Neuronal stem cell (in vitro differentiated cells): ENCODE measurements at places on chromosomes 13 and 19.

- no peak for DNase-seq
Observed at GRCh38 chr13:95480131-95480545, 72.4 kb upstream of the CLDN10 start.

DNA sequence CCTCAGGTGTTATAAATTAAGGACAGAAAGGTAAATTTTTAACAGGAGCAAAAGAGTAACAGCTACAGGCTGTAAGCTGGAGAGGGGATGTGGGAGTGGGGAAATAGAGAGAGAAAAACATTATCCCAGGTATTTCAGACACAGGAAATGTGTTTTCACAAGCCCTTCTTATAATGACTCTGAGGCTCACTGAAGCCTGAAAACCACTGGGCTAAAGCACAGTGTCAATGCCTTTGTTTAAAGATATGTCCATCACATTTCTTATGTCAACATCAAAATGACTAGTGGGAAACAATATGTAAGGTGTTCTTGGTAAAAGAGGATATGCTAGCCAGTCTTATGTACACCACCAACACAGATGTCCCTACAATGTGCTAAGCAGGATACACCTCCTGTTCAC lies 365.9 kb downstream of the FGF14 start:
- DNase-seq, result no peak

GRCh38 chr13:22967669-22968068 lies 213.1 kb upstream of the SGCG start:
- no peak for DNase-seq

- no peak for DNase-seq
Observed at GRCh38 chr13:93118081-93118615, 108.5 kb upstream of the GPC6 start.

- DNase-seq, result no peak
Observed at GRCh38 chr19:10784257-10784656, 51.8 kb downstream of the TMED1 start.

DNA sequence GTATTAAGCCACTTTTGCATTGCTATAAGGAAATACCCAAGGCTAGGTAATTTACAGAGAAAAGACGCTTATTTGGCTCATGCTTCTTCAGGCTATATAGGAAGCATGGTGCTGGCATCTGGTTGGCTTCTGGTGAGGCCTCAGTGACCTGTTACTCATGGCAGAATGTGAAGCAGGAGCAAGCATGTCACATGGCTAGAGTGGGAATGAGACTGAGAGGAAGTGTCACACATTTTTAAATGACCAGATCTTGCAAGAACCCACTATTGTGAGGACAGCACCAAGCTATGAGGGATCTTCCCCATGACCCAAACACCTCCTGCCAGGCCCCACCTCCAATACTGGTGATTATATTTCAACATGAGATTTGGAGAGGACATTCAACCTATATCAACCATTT lies 25.7 kb upstream of the IGFL4 start:
- no peak for DNase-seq

- no peak for DNase-seq
Observed at GRCh38 chr19:47190167-47190727, 40.8 kb downstream of the BBC3 start.

- DNase-seq, result no peak
Observed at GRCh38 chr19:55258476-55258827, 365 bp downstream of the PPP6R1 start.

- no peak for DNase-seq
Observed at GRCh38 chr19:44866664-44867063, 20.6 kb downstream of the NECTIN2 start.

GRCh38 chr13:110644892-110645521 lies 29.7 kb downstream of the NAXD start:
- peak; percentile 65 for DNase-seq

DNA sequence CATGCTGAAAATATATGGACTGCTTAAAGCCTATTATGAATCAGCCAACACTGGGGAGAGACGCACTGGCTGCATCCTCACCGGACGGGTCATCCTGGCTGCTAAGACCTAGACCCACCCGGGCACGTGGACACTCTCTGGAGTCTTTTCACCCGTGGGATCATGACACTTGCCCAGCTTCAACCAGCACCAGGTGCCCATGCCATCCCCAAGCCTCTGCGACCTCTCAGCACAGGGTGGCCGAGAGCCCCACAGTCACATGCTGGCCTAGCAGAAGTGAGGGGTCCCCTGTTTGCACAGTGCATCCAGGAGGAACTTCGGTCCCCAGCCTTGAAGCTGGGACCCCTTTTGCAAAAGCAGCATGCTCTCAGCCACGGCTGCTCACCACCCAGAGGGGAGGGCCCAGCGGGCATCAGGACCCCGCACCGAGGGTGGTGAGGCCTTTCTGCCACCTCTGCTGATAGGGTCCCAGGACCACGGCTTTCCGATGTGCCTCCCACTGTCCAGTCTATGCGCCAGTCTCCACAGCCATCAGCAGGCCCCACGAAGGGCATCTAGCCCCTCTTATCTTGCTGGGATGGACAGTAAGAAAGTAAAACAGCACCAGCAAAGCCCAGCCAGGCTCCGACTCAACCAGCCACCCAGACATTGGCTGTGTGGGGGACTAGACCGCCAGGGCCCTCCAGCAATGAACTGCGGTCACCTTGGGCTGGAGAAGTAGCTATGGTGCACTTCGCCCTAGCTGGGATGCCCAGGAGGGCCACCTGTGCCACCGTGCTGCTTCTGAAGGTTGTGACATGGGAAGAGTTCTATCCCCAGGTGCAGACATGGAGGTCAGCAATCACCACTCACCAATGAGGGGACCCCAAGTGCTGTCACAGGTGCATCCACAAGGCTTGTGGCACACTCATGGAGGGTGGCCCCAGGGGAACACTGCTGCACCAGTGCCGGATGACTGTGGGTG lies 73.1 kb downstream of the CEBPG start:
- no peak for DNase-seq

- no peak for DNase-seq
Observed at GRCh38 chr19:17112700-17113099, 37.1 kb downstream of the MYO9B start.

- no peak for DNase-seq
Observed at GRCh38 chr13:46926916-46927590, 30.2 kb upstream of the HTR2A start.

DNA sequence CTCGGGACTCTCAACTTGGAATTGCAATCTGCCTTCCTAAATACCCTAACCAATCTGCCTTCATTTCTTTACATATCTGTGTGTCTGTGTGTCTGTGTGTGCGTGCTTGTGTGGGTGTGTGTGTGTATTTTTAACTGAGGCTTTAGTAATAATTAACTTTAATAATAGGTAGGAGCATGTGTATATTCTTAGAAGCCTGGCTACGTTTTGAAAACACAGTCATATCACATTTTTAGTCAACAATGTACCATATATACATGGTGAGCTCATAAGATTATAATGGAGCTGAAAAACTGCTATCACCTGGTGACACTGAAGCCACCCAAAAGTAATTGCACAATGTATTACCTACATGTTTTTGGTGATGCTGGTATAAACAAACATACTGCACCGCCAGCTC lies 65.4 kb upstream of the ATXN8OS start:
- no peak for DNase-seq

GRCh38 chr13:30805603-30806011 lies 70.3 kb downstream of the ALOX5AP start:
- no peak for DNase-seq

DNA sequence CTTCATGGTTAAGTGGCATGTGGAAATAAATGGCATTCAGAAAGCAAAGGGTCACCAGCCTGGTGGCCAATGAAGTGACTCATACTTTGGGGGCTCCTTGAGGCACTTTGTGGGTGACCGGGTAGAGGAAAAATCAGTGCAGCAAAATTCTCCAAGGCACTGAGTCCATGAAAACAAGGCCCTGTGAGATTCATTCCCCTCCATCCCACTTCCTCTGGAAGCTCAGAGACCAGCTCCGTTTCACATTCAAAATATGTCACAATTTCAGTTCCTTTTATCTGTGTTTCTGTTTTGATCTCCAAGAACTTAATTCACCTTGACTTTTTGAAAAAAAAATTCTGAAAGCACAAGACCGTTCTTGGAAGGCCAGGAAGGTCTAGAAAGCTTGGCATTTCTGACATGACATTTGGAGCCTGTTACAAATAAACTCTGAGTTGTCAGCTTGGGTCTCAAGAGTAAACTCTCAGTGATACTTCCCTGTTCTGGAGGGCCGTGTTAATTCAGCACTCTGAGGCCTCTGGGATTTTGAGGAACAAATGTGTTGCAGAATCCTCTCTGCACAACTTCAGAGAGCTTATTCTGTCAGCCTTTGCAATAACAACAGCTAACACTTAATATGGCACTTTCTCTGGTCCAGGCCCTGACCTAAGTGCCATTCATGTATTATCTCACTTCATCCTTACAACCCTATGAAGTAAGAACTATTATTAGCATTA lies 6.8 kb downstream of the CYSLTR2 start:
- DNase-seq, result no peak

DNA sequence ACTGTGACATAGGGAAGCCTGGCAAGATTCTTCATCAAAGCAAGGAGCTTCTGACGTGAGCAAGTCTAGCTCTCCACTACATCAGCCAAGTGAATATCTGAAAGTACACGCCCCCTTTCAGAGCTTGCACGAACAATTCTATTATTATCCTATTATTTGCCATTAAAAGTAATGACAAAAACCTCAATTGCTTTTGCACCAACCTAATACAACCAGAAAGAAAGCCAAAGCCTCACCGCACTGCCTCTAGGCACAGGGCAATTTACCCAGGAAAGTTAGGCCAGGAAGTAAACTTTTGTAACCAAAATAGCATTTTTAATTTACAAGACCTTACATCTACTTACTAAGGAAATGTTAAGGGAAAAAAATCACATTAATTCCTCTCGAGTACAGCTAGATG lies 41.2 kb downstream of the LATS2 start:
- DNase-seq, result no peak

GRCh38 chr13:102369302-102369701 lies 32.5 kb downstream of the FGF14 start:
- no peak for DNase-seq

DNA sequence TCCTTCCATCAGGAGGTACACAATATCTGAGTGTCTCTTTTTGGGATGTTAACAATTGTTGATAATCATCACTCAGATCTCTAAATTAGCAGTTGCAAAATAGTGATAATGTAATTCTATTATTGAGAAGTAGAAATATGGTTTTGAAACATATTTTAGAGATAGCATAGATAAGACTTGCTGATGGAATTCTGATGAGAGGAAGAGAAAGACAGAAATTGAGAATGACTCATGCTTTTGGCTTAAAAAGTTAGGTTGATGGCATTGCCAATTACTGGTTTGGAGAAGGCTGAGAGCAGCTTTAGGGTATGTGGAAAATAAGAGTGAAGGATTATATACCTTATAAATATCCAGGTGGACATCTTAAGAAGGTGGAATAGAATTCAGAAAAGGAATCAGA lies 106.4 kb upstream of the EDNRB start:
- no peak for DNase-seq

- no peak for DNase-seq
Observed at GRCh38 chr13:97797553-97797952, 155.9 kb upstream of the IPO5 start.

- DNase-seq, result no peak
Observed at GRCh38 chr13:21831654-21832324, 160.9 kb downstream of the FGF9 start.

GRCh38 chr19:44499962-44500949 lies at the start of gene ZNF180:
Gene ZNF180, minus strand, starts transcription at chr19:44500522. Its CDS starts 3,188 bp downstream, at chr19:44497334.
- peak; percentile 98 for DNase-seq

GRCh38 chr19:40596608-40597328 lies 4.4 kb upstream of the LTBP4 start:
- no peak for DNase-seq

- DNase-seq, result no peak
Observed at GRCh38 chr13:60690604-60691003, 293.6 kb downstream of the TDRD3 start.

DNA sequence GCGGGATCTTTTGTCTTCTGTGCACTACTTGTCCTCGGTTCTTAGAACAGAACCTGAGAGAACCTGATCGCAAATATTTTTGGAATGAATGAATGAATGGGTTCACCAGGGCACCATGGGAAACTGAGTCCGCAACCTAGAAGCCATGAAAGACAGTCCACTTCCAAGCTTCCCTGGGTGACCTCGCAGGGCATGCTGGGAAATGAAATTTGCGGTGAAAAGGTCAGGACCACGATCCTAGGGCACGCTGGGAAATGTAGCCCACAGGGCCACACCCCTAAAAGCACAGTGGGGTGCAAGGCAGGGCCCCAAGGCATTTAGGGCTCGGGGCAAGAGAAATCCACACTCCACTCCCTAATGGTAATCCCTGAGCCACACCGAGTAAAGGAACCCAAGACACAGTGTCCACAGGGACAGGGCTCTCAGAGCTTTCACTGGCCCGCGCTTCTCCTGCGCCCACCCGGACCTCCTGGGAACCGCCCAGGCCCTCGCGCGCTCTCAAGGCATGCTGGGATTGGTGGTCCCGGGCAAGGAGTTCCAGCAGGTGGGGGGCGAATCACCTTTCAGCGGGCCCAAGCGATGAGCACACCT lies 1.1 kb upstream of the PPP1R12C start:
- DNase-seq, result peak; percentile 75

GRCh38 chr13:28753208-28753892 lies 34.6 kb upstream of the SLC46A3 start:
- DNase-seq, result no peak

- DNase-seq, result no peak
Observed at GRCh38 chr13:111575719-111576118, 255.3 kb downstream of the TEX29 start.

- no peak for DNase-seq
Observed at GRCh38 chr13:57056601-57057180, 84.0 kb upstream of the PRR20A start.
